ENCODE measurements at places on chromosomes 12 and 14. TPM values are rescaled to one million over a fixed set of nuclear protein-coding genes. Genes with fewer than 3 reads are reported as not detected.

The B4GALNT1 gene
- total RNA-seq: 19.5 TPM

The TAS2R9 gene
- not detected for total RNA-seq

The DHRS2 gene
- not detected for total RNA-seq

DNA sequence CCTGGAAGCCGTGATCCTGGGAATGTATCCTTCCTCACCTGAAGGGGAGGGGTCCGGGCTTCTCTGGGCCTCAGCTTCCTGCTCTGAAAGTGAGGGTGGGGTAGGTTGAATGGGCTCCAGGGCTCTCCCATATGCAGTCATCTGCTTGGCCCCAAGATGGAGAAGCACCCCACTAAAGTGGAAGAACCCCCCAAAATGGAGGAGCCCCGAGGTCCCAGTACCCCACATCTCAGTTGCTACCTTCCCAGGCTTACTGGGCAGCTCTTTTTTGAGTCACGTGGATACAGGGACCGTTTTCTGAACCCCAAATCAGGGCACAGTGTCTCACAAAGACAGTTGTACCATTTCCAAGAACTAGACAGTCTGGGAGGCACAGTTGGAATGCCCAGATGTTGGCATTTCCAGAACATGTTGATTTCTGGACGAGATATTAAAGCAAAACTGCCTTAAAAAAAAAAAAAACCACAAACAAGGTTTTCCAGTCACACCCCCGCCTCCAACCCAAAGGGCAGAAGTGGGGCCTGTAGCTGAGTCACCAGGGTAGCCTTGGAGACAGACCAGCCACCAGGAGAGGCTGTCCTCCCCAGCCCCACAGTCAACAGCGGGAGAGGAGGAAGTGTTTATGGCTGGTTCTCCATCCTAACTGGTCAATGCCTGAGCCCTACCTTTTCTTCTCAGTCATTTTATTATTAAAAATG is 12.1 kb downstream of the VASH1 start:
- peaks cover under 1% of the 10 kb centered on the region for H3K27me3 ChIP-seq
- H3K27ac ChIP-seq: no peak overlapping the region
- H3K36me3 ChIP-seq: peaks cover 7% of the 10 kb centered on the region
- peak overlapping the region; percentile 14 for H3K4me3 ChIP-seq

DNA sequence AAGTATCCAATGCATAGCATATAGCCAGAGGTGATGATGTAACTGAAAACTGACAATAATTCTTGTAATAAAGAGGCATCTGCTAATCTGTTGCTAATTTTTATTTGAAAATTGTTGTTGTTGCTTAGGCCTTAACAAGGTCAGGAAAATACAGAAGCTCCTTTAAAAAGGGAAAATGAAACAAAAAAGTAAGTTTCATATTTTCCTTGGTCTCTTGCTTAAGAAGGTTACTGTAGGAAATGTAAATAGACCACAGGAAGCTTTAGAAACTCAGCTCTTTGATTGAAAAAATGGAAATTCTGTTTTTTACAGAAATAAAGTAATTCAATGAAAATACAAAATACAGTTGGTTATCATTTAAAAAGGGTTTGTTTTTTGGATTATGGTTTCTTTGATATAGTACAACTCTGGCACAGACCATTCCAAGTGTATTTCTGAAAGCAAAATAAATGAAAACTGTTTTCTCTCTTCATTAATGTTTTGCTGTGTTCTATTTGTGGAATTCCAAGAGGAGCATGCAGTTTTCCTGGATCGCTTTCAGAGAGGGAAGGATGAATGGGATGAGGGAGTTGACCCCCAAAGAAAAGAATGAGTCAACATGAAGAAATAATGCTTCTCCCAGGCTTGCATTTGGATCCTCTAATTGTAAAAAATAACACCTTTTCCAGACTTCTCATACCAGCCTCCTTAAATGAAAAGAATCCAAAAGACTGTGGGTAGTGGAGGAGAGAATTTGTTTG is 398.0 kb upstream of the FAR2 start:
- peaks cover 8% of the 10 kb centered on the region for H3K36me3 ChIP-seq
- H3K4me1 ChIP-seq: peaks cover 7% of the 10 kb centered on the region
- H3K4me3 ChIP-seq: no peak overlapping the region
- no peak overlapping the region for H3K27ac ChIP-seq
- no peaks in the 10 kb centered on the region for H3K27me3 ChIP-seq

DNA sequence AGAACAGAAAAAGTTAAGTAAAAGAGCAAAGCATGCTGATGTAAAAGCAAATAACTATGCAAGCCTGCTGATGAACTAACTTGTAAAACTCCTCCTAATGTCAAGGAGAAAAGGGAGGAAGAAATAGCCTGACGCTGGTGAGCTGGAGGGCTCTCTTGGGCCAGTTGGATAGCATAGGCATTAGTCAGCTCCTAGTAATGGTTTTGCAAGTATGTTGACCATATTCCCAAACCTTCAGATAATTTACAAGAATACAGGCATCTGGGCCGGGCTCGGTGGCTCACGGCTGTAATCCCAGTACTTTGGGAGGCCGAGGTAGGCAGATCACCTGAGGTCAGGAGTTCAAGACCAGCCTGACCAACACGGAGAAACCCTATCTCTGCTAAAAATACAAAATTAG is 871.4 kb downstream of the C12orf50 start:
- no peak overlapping the region for H3K27ac ChIP-seq
- no peaks in the 10 kb centered on the region for H3K27me3 ChIP-seq
- no peaks in the 10 kb centered on the region for H3K36me3 ChIP-seq
- no peaks in the 10 kb centered on the region for H3K4me1 ChIP-seq
- H3K4me3 ChIP-seq: no peak overlapping the region

DNA sequence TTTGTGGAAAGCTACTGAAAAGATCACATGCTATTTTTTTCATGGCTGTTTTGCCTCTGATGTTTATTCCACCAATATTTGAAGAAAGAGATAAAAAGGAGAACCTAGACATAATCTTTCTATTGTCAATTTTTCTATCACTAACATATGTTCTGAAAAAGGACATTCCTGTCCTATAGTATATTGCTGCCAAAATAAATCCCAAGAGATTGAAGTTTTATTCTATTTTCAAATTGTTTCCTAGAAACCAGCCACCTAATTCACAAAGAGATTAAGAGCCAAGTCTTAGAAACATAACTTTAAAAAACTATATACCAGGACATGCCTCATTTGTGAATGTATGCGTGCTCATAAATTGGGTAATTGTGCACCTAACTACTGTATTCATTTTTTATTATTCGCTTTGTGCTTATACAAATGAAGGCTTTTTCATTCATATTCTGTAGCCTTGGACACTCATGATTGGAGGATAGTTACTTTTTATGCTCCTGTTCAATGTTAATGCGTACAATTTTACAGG is 200.7 kb downstream of the FUT8 start:
- H3K4me1 ChIP-seq: no peaks in the 10 kb centered on the region
- no peak overlapping the region for H3K27ac ChIP-seq
- H3K4me3 ChIP-seq: no peak overlapping the region
- H3K27me3 ChIP-seq: no peaks in the 10 kb centered on the region
- no peaks in the 10 kb centered on the region for H3K36me3 ChIP-seq

GRCh38 chr14:71317385-71318096 is 410.3 kb downstream of the PCNX1 start:
- H3K27me3 ChIP-seq: no peaks in the 10 kb centered on the region
- H3K4me3 ChIP-seq: peak overlapping the region; percentile 57
- no peaks in the 10 kb centered on the region for H3K36me3 ChIP-seq
- no peak for DNase-seq

DNA sequence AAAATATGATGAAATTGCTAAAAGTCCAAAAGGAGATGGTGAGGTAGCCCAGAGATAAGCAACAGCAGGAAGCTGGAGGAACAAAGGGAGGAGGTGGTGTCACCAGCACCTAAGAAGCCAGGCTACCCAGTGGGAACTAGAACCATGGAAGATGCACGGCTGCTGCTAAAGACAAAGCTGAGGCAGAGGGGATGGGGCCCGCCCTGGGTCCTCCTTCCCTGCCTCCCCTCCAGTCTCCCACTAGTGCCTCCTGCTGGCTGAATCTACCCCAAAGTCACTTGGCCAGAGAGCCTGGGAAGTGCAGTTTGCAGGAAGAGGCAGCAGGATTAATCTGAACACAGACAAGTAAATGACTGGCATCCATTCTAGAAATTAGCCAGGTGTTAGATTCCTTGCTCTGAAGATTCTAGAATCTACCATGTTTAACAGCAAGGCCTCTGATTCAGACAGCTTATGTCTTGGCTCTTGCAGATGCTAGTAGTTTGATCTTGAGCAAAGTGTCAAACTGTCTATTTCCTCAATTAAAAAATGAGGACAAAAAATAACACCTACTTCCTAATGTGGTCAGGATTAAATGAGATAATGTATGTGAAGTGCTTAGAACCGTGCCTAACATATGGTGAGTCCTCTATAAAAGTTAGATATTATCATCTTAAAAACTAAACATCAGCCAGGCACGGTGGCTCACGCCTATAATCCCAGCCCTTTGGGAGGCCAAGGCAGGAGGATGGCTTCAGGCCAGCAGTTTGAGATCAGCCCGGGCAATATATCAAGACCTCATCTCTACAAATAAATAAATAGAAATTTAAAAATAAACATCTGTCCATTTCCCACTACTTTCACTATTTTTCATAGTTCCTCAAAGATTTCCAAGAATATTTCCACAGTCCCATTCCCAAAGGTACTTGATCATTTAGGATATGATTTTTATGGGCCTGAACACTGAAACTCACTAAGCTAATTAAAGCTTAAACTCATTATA is 5.8 kb upstream of the LRP10 start:
- no peaks in the 10 kb centered on the region for H3K36me3 ChIP-seq
- no peak overlapping the region for H3K27ac ChIP-seq
- no peaks in the 10 kb centered on the region for H3K27me3 ChIP-seq
- DNase-seq: no peak
- no peak overlapping the region for H3K4me3 ChIP-seq
- H3K4me1 ChIP-seq: peaks cover 2% of the 10 kb centered on the region

DNA sequence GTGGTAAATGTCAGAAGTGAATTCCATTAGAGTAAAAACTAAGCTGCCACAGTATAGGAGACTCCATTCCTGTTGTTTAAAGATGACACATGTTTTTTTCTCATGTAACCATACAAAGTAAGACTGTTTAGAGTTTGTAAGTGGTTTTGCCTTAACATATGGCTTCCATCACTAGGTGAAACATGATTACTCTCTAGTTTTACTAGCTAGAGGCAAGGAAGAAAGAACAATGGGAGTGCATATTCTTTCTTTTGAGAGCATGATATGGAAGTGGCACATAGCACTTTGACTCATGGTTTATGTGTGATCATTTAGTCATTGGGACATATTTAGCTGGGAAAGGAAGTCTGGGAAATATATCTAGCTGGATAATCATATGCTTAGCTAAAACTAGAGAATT is 7.7 kb downstream of the ATF7IP start:
- no peak for DNase-seq
- peak overlapping the region; percentile 20 for H3K4me3 ChIP-seq
- H3K27me3 ChIP-seq: no peaks in the 10 kb centered on the region
- H3K36me3 ChIP-seq: peaks cover 22% of the 10 kb centered on the region
- H3K27ac ChIP-seq: no peak overlapping the region
- peaks cover 61% of the 10 kb centered on the region for H3K4me1 ChIP-seq

DNA sequence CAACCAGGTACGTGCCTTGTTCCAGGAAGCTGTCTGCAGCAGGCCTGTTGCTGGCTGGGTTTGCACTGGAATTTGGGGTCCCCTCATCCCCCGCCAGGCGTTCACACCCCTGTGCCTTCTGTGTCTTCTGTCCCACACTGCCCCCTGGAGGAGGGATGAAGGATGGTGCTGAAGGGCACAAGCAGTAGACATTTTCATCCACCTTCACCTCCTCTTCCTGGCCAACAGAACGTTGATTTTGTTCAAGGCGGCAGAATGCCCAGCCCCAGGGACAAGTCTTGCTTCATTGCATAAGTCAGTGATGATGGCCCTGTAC is 122.1 kb downstream of the CALM1 start:
- H3K27ac ChIP-seq: no peak overlapping the region
- H3K27me3 ChIP-seq: peaks cover 65% of the 10 kb centered on the region
- DNase-seq: no peak
- no peaks in the 10 kb centered on the region for H3K36me3 ChIP-seq
- H3K4me1 ChIP-seq: peaks cover 20% of the 10 kb centered on the region

GRCh38 chr12:46005151-46005797 is 14.9 kb upstream of the SCAF11 start:
- no peaks in the 10 kb centered on the region for H3K27me3 ChIP-seq
- no peak for DNase-seq
- H3K36me3 ChIP-seq: no peaks in the 10 kb centered on the region
- no peaks in the 10 kb centered on the region for H3K4me1 ChIP-seq
- H3K27ac ChIP-seq: no peak overlapping the region

The NACA gene
- 1,074 TPM for total RNA-seq

The NAV3 gene
- 4.7 TPM for total RNA-seq

DNA sequence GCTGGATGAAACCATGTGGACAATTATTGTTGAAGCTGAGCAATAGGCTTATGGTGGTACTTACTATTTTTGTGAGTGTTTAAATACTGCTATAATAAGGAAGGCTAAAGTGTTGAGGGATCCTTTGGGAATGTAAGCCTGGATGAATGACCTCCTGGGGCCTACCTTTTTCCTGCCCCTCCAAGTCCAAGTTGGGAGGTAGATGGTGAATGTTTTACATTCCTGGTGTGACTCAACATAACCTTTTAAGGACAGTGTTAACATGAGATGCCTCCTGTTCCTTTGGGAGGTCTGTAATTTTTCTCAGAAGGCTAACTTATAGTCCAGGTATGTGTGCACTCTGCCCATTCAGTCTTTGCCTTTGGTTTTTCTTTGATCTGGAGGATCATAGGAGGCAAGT is 315.9 kb downstream of the NRXN3 start:
- no peak for DNase-seq
- H3K27me3 ChIP-seq: peaks cover 39% of the 10 kb centered on the region
- no peaks in the 10 kb centered on the region for H3K36me3 ChIP-seq
- H3K4me3 ChIP-seq: no peak overlapping the region
- peaks cover 3% of the 10 kb centered on the region for H3K4me1 ChIP-seq

GRCh38 chr12:46900734-46901463 is 75.1 kb upstream of the SLC38A4 start:
- H3K4me1 ChIP-seq: no peaks in the 10 kb centered on the region
- H3K4me3 ChIP-seq: no peak overlapping the region
- no peaks in the 10 kb centered on the region for H3K27me3 ChIP-seq
- no peak for DNase-seq

All from neural crest cell (in vitro differentiated cells).